Occipital lobe (tissue), 3 donors: ENCODE measurements at places on chromosomes 6 and 20. TPM values are rescaled to one million over a fixed set of nuclear protein-coding genes. Genes with fewer than 3 reads are reported as not detected.

DNA sequence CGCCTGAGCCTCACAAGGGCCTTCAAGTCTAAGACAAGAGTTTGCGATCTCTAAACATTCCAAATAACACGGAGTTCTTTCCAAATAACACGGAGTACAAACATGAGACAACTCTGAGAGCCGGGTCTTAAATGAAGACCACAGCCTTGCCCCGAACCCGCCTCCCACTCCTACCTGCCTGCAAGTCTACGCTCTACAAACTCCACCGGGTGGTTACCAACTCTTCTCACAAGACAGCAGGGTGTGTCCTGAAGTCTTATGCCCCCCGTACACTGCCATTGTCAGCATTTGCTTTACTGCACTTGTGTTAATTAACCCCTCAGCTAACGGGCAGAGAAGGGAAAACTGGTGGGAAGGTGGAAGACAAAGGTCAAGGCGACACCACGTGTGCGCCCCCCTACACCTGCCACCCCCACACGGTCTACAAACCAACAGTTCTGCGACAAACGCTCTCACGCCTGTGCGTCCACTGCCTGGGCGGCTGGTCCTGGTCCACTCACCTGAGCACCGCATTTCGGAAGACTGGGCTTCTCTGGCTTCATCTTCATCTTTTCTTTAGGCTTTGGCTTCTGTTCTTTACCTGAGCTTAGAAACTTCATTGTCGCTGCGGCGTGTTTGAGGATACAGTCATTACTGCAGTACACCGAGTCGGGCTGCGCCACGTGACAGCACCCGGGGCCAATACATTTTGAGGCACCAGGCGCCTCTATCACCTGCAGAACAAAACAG, 19.5 kb downstream of the DIDO1 start:
- DNase-seq = no peak

- DNase-seq = no peak
Measured at GRCh38 chr20:14583413-14583812, 246.0 kb upstream of the FLRT3 start.

- DNase-seq = no peak
Measured at GRCh38 chr6:9461188-9461587, 953.7 kb downstream of the TFAP2A start.

DNA sequence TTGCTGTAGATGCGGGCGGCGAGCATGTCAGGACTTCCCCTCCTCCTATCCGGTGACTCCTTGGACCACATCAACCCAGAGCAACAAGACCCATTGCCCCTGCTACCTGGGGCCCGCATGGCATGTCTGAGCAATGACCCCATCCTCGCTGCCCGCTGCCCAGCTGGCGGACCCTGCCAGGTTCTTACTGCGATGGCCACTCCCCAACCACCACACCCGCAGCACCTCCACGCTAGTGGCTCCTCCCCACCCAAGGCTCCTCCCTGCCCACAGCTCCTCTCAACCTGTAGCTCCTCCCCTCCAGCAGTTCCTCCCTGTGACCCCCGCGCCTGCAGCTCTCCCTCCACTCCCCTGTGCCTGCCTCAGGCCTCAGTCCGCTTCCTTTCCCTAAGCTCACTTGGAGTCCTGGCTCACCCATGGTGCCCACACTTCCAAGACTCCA, 17.6 kb upstream of the SERPINB9 start:
- DNase-seq = no peak

DNA sequence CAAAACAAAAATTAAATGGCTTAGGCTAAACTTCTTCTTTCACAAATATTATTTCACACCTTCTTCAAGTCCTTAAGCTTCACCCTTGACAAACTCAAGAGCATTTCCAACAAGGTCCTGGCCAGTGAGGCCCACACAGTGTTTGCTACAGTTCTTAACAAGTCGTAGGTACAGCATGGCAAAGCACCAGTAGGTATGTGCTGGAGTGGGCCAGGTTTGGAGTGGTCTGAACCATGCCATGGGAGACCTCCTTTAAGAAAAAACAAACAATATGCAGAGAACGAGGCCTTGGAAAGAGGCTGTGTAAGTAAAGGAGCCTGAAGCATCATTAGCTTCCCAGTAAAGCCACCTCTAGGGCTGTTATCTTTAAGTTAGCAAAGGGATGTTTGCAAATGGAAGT, 154.3 kb upstream of the SNX9 start:
- DNase-seq = no peak

GRCh38 chr6:19803331-19804204, 33.6 kb upstream of the ID4 start:
- DNase-seq = no peak

- DNase-seq = no peak
Measured at GRCh38 chr6:73734832-73735453, 38.9 kb downstream of the CD109 start.

DNA sequence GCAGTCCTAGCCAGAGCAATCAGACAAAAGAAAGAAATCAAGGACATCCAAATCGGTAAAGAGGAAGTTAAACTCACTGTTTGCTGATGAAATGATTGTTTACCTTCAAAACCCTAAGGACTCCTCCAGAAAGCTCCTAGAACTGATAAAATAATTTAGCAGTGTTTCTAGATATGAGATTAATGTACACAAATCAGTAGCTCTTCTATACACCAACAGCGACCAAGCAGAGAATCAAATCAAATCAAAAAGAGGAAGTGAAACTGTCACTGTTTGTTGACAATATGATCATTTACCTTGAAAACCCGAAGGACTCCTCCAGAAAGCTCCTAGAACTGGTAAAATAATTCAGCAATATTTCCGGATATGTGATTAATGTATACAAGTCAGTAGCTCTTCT, 21.7 kb downstream of the SERPINB9 start:
- DNase-seq = no peak

DNA sequence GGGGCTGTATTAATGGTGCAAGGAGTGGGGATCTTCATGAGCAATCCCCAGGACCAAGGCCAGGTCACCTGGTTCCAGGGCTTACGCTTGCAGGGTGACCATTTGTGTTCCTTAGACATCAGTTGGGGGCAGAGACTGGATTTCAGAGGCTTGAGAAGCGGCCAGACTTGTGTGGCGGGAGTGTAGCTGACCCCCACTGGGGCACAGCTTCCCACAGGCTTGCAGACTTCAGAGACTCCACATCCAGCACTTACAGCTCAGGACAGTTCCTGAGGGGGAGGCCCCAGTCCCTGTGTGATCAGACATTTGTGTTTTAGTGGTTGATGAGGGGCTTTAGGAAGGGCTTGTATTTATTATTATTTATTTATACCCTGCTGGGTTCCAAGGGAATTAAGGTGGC, 15.3 kb downstream of the TJAP1 start:
- DNase-seq = no peak

- no peak for DNase-seq
Measured at GRCh38 chr6:51514748-51515402, 572.5 kb downstream of the PKHD1 start.

DNA sequence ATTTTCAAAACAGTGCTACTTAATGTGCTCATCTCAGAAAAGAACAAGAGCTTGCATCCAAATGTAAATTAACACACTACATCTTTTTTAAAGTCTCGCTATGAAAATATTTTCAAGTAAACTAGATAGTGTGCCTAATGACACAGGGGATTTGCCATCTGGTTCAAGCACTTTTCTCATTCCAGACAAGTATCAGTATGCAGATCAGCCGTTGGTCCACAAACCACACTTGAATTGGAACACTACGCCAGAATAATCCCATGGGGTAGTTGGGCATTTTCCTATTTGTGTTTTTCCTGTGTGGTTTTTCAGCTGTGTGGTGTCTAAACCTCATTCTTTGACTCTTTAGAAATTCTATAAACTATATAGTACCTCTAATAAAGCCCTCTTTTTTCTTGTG, 256.2 kb downstream of the EPHA7 start:
- DNase-seq = no peak

DNA sequence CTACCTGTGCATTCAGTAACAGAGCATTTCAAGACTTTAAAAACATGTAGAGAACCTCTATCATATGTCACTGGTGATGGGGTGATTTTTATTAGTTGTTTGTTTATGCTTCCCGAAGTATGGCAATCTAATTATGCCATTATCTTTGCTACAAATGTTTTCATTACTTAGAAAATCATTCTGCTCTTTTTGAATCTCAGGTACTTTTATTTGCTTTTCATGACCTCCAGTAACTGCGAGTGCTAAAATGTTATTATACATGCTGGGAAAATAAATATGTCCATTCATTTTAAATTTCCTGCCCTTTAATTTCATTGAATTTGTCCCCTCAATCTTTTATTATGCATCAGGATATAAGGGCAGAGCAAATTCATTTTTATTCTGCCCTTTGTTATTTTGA, 515.7 kb downstream of the NKAIN2 start:
- no peak for DNase-seq

- DNase-seq = peak; percentile 66
Measured at GRCh38 chr6:30101444-30102413, 11.2 kb downstream of the TRIM31 start.

GRCh38 chr6:52937908-52938307, 28.4 kb upstream of the GSTA3 start:
- DNase-seq = no peak

- DNase-seq = no peak
Measured at GRCh38 chr6:34484391-34484790, 18.5 kb downstream of the PACSIN1 start.

DNA sequence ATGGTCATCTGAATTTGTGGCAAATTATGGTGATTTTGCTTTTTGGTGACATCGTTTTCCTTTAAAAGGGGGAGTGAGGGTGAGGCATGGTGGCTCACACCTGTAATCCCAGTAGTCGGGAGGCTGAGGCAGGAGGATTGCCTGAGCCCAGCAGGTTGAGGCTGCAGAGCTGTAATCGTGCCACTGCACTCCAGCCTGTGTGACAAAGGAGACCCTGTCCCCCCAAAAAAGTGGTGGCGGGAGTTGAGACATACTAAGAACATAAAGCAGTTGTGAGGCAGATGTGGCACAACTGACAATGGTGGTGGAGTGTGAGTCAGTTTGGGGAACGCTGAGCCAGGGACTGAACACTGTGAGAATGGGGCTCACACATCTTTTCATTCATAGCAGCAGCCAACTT, 45.5 kb downstream of the ADNP start:
- DNase-seq = no peak

GRCh38 chr6:79750806-79751205, 119.7 kb downstream of the SH3BGRL2 start:
- no peak for DNase-seq

GRCh38 chr20:63542031-63542559, 4.9 kb upstream of the PTK6 start:
- no peak for DNase-seq

- no peak for DNase-seq
Measured at GRCh38 chr6:9437836-9438235, 977.0 kb downstream of the TFAP2A start.

- no peak for DNase-seq
Measured at GRCh38 chr6:36691011-36691410, 6.6 kb upstream of the RAB44 start.

- no peak for DNase-seq
Measured at GRCh38 chr6:12150812-12151432, 138.8 kb downstream of the HIVEP1 start.

- no peak for DNase-seq
Measured at GRCh38 chr6:69895396-69895795, 29.0 kb downstream of the COL19A1 start.

DNA sequence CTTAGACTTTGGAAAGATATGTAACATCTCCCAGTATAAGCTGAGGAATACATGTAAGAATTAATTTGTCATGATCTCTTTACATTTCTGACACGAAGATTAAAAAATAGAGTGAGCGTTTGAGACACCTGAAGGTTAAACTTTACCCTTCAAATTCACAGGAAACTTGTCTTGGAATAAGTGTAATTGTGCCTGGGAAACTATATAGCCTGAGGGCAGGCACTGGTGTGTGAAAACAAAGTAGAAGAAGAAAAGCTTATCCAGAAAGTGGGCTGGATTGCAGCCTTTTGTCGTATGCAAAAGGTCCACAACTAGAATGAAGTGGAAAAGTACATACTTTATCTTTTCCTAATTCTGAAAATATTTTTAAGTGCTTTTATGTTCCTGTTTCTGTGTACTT, 275.7 kb upstream of the TCF21 start:
- no peak for DNase-seq

- no peak for DNase-seq
Measured at GRCh38 chr6:40804905-40805304, 217.7 kb upstream of the LRFN2 start.

GRCh38 chr6:162706232-162706631, 21.3 kb downstream of the PRKN start:
- DNase-seq = peak; percentile 2

DNA sequence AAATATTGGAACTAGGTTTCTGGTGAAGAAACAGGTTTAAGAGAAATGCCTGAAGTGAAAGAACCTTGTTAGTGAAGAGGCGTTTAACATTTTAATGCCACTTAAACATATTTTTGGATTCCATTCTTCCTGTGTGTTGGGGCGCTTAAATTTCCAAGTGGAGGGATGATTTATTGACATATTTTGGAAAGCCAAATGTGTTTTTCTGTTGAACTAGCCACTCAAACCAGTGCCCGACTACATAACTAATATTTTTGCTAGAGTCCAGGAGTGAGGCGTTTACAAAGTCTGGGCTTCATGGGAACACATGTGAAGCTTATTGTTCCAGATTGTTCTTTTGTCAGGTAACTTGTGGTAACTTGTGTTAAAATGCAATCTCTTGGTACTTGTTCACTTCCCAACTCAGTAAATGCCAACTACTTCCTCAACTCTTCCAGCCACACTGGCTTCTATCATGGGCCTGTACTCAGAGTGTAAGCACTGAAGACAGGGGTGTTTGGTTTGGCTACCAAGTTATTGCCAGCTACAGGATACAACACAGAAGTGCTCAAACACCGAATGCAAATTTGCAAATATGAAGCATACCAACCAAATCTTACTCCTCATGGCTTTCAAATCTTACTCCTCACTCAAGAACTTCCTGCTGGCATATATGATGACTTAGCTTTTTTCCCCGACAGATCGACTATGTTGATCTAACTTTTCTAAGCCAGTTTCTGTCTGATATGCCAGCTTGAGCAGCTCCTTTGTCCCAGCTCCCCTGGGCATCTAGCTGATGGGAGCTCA, 2.0 kb upstream of the ZNFX1 start:
- DNase-seq = no peak

- no peak for DNase-seq
Measured at GRCh38 chr20:44869471-44869870, 16.0 kb upstream of the YWHAB start.

GRCh38 chr6:12403947-12404647, 113.9 kb downstream of the EDN1 start:
- DNase-seq = no peak

GRCh38 chr20:10846766-10847165, 173.0 kb upstream of the JAG1 start:
- DNase-seq = no peak

- no peak for DNase-seq
Measured at GRCh38 chr20:2745060-2745910, 52.7 kb downstream of the EBF4 start.

TSHZ2 gene
- 0.31 TPM for total RNA-seq

PRL gene
- not detected for total RNA-seq

SAMD10 gene
- total RNA-seq = 6.4 TPM

FAM209B gene
- total RNA-seq = not detected

MYH7B gene
- under 0.01 TPM for total RNA-seq

DEFB110 gene
- total RNA-seq = not detected

KCNK15 gene
- not detected for total RNA-seq

MEI4 gene
- 0.47 TPM for total RNA-seq

CRISP3 gene
- 0.16 TPM for total RNA-seq

GJA1 gene
- total RNA-seq = 87.7 TPM

IL22RA2 gene
- not detected for total RNA-seq

PRDM13 gene
- total RNA-seq = not detected
